ENCODE measurements at places on chromosomes 1 and 21.

DNA sequence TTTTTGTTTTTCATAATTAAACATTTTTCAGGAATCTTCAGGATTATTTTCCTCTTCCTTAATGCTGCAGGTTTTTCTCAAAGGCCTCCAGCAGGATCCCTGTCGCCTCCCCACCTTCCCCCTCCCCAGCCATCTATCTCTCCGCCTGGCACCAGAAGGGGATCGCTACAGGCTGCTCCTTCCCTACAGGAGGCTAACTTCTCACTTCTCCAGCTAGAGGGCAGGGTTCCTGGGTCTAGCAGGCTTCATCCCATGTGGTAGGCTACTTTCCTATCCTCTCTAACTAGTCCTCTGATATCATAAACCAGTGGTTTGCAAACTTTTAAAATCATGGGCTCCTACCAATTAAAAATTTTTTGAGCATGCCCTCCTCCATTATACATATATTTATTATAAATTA, 104.1 kb downstream of the KCNN3 start:
- DNase-seq = no peak

GRCh38 chr1:201938440-201939035, 7.8 kb downstream of the LMOD1 start:
- no peak for DNase-seq

DNA sequence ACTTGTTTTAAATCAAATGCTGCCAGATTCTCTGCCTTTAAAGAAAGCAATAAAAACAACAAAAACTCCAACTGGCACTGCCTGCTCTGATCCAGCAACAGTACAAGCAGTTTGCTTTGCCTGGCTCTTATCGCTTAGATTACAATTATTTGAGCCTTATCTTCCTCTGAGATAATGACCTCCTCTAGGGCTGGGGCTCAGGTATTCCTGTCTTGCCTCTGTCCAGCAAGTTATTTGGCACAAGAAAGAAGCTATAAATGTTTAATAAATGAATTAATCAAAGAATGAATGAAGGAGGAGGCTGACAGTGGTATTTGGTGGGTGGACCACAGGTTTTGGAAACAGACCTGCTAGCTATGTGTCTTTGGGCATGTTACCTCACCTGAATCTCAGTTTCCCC, 6.7 kb upstream of the SLC2A1 start:
- DNase-seq = no peak

- DNase-seq = no peak
Measured at GRCh38 chr1:232837087-232837486, 31.9 kb downstream of the MAP10 start.

DNA sequence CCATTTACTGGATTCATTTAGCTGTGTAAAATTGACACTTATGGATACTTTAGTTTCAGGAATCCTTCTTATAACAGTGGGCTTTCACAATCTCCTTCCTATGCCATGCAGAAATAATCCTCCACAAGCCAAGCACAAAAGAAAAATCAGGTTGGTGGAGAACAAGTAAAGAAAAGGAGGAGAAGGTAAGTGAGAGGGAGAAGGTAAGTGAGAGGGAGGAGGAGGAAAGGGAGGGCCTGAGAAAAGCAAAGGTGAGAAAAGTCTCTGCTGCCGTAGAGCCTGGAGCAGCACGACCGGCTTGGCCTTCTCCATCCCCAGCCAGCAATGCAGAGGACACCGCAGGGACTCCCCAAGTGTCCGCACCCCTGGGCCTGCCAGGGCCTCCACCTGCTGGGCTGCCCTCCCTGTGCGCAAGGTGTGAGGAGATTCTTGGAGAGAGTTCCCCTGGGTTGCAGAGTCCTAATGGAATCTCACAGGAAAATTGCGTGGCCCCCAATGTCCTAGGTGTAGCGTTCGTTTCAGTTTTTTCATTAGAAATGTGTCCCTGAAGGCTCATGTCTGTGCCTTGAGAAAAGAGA, 39.0 kb downstream of the PRMT2 start:
- DNase-seq = no peak

DNA sequence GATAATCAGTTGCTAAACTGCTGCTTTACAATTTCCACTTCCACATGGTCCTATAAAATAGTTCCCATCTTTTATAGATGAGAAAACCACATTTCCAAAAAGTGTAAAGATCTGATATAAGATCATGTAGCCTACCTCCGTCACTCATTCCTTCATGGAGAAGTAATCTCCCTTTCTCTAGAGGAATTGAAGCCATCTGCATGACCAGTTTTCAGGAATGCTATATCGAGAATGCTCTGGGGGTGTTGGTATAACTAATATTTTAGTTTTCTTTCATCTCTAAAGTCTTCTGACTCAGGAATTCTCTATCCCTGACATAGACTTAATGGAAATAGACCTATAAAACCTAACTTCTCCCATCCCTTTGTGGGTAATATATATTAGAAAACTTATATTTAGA, 173.0 kb upstream of the UBE2U start:
- no peak for DNase-seq

DNA sequence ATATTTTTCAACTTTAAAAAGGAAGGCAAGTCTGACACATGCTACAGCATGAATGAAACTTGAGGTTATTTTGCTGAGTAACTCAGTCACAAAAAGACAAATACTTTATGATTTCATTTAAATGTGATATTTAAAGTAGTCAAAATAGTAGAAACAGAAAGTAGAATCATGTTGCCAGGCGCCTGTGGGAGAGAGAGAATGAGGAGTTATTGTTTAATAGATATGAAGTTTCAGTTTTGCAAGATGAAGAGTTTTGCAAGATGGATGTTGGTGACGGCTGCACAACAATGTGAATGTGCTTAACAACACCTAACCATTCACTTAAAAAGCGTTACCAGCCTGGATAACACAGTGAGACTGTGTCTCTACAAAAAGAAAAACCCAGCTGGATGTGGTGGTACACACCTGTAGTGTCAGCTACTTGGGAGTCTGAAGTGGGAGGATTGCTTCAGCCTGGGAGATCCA, 20.7 kb upstream of the ATP1A1 start:
- DNase-seq = no peak

All from caudate nucleus (tissue), 63 donors.